ENCODE measurements at places on chromosomes 11 and 22.

- DNase-seq, result peak; percentile 96
Observed at GRCh38 chr11:129639300-129639699, 176.3 kb upstream of the TMEM45B start.

DNA sequence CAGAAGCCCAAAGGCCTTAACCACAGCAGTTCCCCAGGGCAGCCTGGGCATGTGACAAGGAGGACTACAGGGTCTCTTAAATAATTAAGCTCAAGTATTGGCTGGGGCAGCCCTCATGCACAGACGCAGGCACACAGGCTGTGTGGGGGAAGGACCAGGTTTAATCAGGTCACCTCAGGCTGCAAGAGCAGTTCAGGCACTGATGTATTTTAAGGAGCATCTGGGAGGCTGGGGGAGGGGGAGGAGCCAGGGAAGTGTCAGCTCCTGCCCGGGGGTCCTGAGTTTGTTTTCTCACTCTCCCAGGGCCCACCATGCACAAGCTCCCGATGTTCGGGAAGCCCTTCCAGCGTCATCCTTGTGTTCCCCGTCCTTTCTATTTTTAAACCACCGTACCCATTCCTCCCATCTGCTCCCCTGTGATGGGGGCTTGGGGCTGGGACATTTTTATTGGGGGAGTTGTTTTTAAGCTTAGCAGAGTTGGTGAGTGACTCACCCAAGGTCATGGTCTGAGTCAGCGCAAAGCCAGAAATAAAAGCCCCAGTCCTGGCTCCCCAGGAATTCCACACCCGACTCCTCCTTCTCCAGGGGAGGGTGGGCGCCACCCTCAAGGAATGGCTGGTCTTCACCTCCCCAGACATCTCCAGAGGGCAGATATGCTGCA lies 2.4 kb downstream of the CSDC2 start:
- peak; percentile 84 for DNase-seq

DNA sequence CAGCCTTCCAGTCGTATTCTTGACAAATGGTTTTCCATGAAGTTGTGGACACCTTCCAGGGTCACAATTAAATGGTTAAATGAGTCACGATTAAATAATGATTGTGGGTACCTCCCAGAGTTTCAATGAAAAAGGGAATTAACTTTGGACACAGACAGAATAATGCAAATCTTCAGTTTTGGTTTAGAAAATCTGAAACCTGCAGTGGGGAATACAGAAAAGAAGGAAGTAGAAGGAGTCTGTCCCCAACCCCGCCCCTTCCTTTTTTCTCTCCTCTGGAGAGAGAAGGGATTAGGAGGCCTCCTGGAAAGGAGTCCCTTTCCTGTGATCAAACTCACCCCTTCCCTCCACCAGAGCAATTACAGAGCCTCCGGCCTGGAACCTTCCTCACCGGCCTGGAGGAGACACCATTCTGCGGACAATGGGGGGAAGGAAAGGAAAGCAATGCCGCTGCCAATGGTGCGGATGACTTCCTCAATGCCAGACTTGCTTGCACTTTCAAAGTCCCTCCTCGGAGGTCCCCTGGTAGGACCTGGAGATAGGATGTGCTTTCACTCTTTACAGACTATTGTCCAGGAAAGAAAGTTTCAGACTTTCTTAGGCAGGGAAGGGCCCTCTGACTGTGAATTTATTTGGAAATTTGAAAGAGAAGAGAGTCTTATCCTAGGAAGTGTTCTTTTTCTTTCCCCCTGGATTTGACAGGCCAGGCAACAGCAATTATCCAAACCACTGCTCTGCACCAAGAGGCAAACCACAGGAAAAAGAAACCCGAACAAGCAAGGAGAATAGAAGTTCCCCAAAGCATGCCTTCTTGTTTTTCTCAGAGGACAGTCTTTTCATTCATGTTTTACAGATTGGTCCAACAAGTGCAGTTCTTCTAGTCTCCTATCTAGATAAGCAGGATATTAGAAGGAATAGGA lies 86.8 kb downstream of the PTPRJ start:
- no peak for DNase-seq

- DNase-seq, result no peak
Observed at GRCh38 chr11:5700421-5701054, 10.9 kb downstream of the TRIM22 start.

DNA sequence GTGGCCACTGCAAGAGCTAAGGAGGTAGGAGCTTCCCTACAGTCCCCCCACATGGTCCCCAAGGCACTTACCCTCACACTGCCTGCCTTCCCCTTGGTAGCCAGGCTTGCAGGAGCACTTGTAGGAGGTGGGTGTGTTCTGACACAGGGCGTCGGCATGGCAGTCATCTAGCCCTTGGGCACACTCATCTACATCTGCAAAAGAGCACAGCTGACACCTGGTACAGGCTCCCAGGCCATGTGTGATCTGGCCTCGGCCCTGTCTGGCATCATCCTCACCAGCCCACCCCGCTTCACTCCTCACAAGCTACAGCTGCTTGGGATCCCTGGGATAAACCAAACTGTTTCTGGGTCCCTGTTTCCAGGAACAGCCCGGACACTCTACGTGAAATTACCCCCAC lies 1.8 kb downstream of the SCUBE2 start:
- no peak for DNase-seq

- peak; percentile 20 for DNase-seq
Observed at GRCh38 chr22:17773606-17774205, 563 bp downstream of the BID start.

- no peak for DNase-seq
Observed at GRCh38 chr22:37240240-37240940, 3.7 kb downstream of the RAC2 start.

DNA sequence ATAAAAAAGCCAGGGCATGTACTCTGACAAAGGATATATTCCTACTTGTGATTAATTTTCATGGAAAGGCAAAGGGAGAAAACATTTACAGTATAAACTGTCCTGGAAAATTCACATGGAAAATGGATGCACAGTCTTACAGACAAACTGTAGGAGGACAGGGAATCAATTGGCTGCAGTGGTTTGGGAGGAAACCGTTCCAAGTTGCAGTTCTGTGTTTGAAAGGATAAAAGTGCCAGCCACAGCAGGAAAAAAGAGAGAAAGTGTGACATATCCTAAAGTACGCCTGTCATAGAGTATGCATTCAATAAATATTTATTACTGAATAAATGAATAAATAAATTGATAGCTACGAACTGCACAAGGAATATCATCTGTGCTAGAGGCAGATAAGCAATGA lies 462.9 kb downstream of the RAB38 start:
- DNase-seq, result no peak

Measured in amniotic epithelial cell (primary cell).